Peyer's patch (tissue), 4 donors: ENCODE measurements at places on chromosomes 1 and 21.

- no peak for DNase-seq
Measured at GRCh38 chr1:18513995-18514394, 33.3 kb downstream of the KLHDC7A start.

DNA sequence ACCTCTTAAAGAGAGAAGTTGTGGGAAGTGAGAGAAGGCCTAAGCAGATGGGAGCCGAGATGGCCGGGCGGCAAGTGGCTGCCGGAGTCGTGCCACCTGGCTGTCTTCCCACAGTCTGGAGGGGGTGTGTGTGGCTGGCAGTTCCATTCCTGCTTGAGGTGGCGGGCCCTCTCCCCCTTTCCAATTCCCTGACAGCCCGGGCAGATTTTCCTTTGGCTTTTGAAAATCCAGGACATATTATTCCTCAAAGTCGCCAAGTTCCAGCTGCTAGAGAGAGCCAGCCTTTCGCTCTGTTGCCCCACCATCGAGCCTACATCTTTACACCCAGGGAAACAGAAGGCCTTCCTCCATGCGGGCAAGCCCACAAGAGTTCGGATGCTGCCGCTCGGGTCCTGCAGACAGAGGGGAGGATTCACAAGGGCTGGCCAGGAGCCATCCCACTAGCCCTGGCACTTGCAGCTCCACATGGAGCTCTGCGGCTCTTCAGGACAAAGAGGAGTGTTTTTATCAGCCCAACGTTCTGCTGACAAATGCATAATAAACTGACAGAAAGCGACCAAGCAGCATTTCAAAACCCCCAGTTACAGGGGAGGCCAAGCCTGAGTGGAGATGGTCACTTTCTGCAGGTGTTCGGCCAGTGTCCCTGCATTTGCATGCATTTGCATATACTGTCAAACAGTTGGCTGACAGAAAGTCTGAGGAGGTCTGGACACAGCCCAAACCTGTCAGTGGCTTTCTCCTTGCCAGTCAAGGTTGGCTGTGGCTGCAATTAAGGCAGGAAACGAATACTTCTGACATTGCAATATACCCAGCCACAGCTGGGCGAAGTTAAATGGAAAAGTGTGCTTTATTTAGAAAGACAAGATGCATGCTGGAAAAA lies 45.9 kb downstream of the OLIG1 start:
- DNase-seq, result no peak

DNA sequence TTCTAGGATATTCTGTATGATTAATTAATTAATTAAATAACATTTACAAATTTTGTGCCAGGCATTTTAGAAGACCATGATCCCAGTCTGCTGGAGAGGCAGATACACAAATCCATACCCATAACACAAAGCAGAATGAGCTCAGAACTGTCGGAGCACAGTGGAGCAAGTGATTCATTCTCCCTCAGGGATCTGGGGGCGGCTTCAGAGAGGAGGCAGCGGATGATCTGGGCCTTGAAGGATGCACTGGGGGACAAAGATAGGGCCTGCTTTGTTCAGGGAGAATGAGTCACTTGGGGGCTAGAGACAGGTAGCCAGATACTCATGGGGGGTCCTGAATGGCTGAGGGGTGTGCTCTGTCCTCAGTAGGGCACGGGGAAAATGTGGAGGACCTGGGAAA lies 50.9 kb upstream of the TRABD2B start:
- no peak for DNase-seq

- DNase-seq, result no peak
Measured at GRCh38 chr1:158818975-158819431, 12.1 kb upstream of the MNDA start.
